ENCODE measurements at places on chromosomes 11 and 22.

DNA sequence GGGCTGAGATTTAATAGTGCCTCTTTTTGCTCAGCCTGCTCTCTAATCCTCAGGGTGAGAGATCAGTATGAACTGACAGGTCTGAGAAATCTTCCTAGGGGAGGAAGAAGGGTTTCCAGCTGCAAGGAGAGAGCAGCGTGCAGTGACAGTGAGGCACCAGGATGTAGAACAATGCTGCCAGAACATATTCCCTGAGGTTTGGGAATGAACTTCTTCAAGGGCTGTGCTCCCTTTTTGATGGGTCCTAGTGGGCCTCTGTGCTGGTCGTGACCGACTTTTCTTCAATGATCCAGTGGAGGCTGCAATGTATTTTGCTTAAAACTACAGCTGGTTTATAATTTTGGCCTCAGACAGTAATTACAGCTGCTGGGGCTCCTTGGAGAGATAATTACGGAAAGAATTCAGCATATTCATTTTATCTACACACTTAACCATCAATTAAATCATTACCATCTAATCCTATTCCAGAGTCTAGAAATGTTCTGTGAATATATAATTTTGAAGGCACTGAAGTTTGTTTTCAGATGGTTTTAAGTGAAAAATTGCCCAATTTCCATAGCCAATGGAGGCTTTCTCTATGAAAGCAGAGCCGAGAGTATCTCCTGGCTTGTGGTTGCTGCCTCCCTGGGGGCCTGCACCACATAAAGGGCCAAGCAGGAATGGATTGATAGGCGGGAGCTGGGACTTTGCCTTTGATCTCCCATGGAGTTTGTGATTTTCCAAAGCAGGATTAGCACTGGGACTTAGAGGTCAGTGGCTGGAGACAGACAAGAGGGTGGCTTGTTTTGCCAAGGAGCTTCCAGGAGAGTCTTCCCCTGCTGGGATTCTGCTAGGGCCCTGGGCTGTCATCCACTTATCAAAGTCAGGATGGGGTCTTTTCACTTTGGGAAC lies 41.0 kb upstream of the OLFML1 start:
- no peak for DNase-seq

- no peak for DNase-seq
Observed at GRCh38 chr11:64268025-64268892, 16.2 kb downstream of the BAD start.

- DNase-seq, result no peak
Observed at GRCh38 chr11:41497974-41498373, 38.5 kb upstream of the LRRC4C start.

DNA sequence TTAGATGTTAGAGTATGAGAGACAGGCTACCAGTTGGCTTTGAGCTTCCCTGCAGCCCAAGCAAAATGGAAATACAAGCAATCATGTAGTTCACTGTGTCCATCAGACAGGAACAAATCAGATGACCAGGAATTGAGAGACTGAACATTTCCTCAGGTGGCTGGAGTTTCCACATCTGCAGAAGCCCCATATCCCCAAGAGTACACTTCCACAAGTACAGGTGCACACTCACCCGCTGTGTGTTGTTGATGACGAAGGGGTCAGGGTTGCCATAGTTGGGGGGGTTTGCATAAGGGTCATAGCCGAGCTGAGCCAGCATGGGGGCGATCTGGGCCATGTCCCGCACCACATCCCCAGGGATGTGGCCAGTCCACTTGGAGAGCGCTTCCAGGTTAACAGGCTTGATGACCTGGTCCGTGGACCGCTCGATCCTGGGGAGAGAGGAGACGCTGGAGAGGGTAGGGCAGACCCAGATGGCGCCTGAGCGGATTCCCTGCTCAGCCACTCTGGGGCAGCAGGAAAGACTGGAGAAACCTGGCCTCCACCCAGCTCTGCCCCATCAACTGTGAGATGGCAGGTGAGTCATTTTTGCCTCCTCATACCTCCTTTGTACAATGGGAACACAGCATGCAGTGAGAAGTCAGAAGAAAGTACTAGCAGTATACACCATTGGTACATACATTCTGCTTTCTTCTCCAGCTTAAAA lies 23.9 kb upstream of the TFIP11 start:
- DNase-seq, result no peak

GRCh38 chr11:61021661-61022212 lies 50.3 kb downstream of the CD6 start:
- peak; percentile 95 for DNase-seq

DNA sequence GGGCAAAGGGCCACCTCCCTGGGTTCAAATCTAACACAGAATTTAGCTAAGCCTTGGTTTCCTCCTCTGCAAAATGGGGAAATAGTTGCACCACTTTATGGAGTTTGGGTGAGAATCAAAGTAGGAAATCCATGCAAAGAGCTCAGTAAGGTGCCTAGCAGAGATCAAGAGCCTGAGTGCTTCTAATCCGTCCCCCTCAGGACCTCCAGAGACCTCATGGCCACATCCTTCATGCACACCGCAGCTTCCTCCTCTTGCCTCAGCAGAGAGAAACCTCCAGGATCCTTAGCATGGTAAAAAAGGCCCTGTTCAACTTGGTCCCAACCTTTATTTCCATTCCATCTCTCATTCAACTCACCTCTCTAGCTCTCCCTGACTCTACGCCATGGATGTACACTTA lies 37.8 kb upstream of the NAV2 start:
- no peak for DNase-seq

GRCh38 chr11:87560352-87560751 lies 522.6 kb downstream of the TMEM135 start:
- DNase-seq, result no peak

DNA sequence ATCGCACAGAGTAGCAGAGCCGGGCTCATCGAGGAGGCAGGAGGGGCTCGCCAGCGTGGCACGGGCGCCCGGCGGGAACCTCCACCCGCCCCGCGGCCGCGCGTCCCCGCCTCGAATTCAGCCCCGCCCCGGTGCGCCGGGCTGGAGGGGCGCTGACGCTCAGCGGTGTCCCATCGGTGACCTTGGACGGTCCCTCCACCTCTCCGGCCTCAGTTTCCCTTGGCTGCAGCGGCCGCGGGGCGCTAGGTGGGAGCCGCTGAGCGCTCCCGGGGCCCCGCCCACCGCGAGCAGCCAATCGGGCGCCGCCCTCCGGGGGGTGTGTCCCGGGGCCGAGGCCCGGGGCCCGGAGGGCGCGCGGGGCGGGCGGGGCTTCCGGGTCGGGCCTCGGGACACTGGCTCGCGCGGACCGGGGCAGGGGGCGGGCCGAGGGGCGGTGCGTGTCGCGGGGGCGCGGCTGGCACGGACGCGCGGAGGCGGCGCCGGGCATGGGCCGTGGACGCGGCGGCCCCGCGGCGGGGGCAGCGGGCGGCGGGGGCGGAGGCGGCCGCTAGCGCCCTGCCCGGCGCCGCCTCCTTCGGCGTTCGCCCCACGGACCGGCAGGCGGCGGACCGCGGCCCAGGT lies at the start of gene PPARA:
Gene PPARA (plus strand): TSS at position 493 of the 621 bp plus-strand sequence. CDS start 47,858 bp downstream, outside the sequence.
- peak; percentile 92 for DNase-seq

DNA sequence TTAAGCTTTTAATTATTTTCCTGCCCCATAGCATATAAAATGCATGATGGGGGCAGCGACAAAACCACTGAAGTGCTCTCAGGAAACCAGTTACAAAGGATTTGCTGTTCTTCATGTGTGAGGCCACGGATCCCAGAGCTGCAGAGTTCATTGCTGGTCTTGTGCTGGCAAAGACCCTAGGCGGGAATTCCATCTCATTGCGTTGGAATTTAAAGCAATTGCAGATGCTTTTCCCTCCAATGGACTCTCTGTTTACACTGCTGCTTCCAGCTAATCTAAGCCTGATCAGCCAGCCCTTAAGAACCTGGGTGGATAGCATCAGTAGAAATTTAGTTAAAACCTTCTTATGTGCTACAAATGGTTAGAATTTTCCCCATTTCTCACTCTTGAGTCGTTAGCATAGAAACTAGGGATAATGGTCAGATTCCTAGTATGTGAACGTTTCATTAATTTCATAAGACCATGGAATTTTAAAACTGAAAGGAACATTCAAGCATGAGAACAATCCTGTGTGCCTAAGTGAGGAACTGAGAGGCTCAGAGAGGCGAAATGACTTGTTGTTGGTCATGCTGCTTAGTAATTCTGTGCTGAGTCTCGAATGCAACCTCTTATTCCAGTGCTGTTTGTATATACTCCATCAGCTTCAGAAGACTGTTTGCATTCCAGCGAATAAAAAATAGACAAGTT lies 36.1 kb upstream of the ADSL start:
- no peak for DNase-seq

GRCh38 chr11:92789761-92790160 lies 179.7 kb upstream of the MTNR1B start:
- no peak for DNase-seq

GRCh38 chr22:38298312-38299005 lies 18.8 kb downstream of the CSNK1E start:
- peak; percentile 44 for DNase-seq

- DNase-seq, result no peak
Observed at GRCh38 chr11:95322539-95322938, 91.5 kb upstream of the SESN3 start.

DNA sequence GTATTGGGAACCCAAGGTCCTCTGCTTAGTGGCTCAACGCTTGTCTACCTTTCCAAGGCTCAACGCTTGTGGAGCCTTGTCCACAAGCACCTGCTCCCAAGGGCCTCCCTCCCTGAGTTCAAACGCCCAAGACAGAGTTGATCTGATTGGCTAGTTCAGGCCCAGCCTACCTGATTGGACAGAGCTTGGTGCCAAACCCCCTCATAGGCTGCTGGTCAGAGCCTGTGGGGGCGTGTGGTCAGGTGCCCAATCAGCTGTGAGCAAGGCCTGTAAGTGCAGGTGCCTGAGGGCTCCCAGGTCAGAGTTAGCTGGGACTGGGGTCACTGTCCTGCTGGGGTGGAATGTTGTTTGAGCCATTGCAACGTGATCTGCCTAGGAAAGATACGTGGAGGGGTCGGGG lies 16.9 kb upstream of the TMPRSS6 start:
- no peak for DNase-seq

DNA sequence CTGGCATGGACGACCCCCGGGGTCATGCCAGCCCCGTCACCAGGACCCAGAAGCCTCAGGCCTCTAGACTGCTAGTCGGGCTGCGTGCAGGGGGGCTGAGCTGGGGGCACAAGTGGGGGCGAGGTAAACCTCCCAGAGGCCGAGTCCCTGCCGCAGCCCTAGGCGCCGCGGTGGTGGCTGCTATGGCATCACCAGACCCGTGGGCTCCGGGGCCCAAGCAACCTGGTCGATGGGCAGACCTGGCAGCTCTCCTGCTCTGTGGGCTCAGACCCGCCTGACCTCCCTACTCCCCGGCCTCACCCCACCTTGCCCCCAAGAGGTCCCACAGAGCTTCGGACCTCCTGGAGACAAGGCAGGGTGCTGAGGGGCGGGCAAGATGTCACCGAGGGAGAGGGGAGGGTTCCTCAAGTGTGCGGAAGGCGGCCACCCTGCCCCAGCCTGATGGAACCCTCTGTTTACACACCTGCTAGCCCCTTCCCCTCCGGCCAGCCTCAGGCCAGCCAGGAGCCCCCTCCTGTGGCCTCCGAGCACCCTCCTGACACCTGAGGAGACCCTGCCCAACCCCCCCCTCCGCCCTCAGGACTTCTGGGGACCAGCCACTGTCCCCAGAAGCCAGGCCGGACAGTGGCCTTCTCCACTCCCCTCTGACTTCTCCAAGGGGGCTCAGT lies 9.4 kb downstream of the IGF2 start:
- no peak for DNase-seq

DNA sequence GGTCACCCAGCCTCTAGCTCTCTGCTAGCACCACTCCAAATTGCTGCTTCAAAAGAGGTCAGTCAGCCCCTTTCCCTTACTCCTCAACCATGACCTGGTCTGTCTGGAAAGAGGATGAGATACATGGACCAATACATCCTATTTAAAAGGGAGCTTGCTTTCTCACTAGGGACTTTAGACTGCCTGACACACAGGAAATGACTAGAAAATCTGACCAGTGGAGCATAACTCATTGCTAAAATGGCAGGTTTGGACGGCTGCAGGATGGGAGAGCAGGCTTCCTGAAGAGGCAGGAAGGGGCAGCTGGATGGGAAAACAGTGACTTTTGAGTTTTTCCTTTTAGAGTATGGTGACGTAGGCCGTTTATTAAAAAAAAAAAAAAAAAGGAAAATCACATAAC lies 25.3 kb downstream of the STIM1 start:
- DNase-seq, result no peak

GRCh38 chr11:20058749-20059458 lies 101.4 kb downstream of the DBX1 start:
- DNase-seq, result no peak

DNA sequence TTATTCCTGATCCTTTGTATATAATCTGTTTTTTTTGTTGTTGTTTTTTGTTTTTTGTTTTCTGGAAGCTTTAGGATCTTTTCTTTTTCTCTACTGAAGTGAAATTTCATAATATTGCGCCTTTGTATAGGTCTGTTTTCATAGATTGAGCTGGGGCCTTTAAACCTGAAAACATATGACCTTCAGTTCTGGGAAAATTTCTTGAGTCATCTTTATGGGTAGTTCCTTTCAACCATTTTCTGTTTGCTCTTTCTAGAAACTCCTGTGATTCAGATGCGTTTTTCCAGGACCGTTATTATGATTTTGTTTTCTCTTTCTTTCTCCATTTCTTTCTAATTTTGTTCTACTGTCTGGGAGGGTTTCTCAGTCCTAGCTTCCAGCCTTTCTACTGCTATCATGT lies 43.7 kb downstream of the BSX start:
- DNase-seq, result no peak

DNA sequence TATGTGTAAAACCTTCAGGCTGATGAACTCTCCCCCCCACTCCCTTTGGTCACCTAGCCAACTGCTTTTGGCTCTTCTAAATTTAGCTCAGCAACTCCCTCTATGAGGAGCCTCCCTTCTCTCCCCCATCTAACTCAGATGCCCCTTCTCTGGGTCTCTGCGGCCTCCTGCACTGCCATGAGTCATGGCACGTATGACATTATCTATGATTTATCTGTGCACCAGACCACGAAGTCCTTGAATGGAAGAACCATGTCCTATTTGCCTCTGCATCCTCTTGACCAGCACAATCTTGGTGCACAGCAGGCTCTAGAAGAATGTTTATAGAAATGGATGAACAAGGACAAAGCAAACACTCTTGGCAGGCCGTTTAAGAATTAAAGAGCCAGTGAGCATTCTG lies 46.0 kb downstream of the RPL27A start:
- DNase-seq, result no peak

DNA sequence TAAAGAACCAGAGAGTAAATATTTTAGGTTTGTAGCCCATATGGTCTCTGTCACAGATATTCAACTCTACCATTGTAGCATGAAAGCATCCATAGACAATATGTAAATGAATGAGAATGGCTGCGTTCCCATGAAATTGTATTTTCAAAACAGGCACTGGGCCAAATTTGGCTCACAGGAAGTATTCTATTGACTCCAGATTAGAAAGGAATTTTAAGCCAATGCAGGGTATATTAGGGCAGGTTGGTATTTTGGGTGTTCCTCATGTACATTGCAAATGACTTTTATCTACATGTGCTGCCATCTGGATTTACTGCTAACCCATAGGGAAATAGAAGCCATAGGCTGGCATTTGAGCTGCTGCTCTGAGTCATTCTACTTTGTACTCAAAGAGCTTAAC lies 35.1 kb upstream of the PDGFD start:
- no peak for DNase-seq
